ENCODE measurements at places on chromosomes 3 and 15.

- no peak overlapping the region for H3K27ac ChIP-seq
- no peak for DNase-seq
- no peak overlapping the region for H3K4me3 ChIP-seq
Observed at GRCh38 chr3:151560738-151561137, 99.9 kb upstream of the IGSF10 start.

- no peak overlapping the region for H3K4me3 ChIP-seq
- no peak overlapping the region for H3K27ac ChIP-seq
- DNase-seq = no peak
- no peaks in the 10 kb centered on the region for H3K27me3 ChIP-seq
- no peaks in the 10 kb centered on the region for H3K36me3 ChIP-seq
Observed at GRCh38 chr3:4449043-4449805, 17.8 kb downstream of the SUMF1 start.

DNA sequence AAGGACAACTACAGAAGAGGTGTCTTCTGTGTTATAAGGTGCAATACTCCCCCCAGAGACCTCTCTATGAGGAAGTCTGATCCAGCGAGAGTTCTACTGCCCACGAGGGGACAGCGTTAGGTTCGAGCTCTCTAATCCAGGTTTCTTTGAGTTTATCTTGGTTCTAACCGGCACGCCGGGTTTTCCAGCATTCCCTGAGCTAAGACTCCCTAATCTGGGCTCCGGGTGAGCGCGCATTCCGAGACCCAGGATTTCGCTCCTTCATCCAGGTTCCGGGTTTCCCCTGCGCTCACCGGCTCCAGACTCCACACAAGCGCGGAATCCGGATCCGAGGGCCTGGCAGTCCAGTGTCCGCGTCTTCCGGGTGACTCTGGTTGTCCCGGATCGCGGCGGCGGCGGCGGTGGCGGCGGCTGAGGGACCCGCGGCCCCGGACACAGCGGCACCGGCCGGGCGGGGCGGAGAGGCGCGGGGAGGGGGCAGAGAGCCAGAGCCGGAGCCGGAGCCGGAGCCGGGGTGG, at the start of gene ZNF609:
ZNF609 (plus strand) TSS at position 373 of the 518 bp plus-strand sequence. CDS start 38,842 bp downstream, outside the sequence.
- H3K36me3 ChIP-seq = no peaks in the 10 kb centered on the region
- H3K4me3 ChIP-seq = peak within 1 kb of the TSS; percentile 61
- no peaks in the 10 kb centered on the region for H3K27me3 ChIP-seq
- peak; percentile 90 for DNase-seq
- H3K27ac ChIP-seq = peak within 1 kb of the TSS; percentile 59

- H3K36me3 ChIP-seq = no peaks in the 10 kb centered on the region
- DNase-seq = no peak
- no peaks in the 10 kb centered on the region for H3K27me3 ChIP-seq
- no peak overlapping the region for H3K4me3 ChIP-seq
- no peak overlapping the region for H3K27ac ChIP-seq
- H3K4me1 ChIP-seq = no peaks in the 10 kb centered on the region
Observed at GRCh38 chr3:11373235-11373634, 101.0 kb downstream of the ATG7 start.

GRCh38 chr3:194367992-194368841, 1.3 kb downstream of the LRRC15 start:
- peaks cover 5% of the 10 kb centered on the region for H3K4me1 ChIP-seq
- H3K36me3 ChIP-seq = no peaks in the 10 kb centered on the region
- no peak overlapping the region for H3K4me3 ChIP-seq
- H3K27ac ChIP-seq = no peak overlapping the region
- peaks cover 19% of the 10 kb centered on the region for H3K27me3 ChIP-seq

GRCh38 chr15:42159381-42160015, 3.1 kb upstream of the PLA2G4F start:
- H3K27me3 ChIP-seq = no peaks in the 10 kb centered on the region
- no peaks in the 10 kb centered on the region for H3K4me1 ChIP-seq

Measured in endothelial cell of umbilical vein (primary cell).